ENCODE measurements at places on chromosomes 5 and 9.

- no peak for DNase-seq
Measured at GRCh38 chr5:2608391-2608790, 143.1 kb downstream of the IRX2 start.

DNA sequence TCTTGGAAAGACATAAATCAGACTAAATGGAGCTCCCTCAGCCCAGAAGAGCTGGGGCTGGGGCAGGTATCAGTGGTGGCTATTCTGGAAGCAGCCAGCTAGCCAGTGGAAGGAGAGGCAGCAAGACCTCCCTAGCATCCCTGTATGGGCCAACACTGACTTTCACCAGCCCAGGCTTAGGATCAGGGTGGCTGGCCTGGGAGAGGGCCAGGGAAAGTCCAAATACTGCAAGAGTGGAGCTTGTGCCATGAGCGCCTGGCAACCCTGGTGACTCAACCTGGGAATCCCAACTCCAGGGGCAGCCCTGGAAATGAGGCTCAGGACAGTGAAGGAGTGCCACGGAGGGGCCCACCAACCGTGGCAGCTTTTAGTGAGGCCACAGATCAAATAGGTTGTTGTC lies 7.6 kb upstream of the IRF1 start:
- no peak for DNase-seq

- no peak for DNase-seq
Measured at GRCh38 chr9:89640361-89640760, 35.5 kb downstream of the GADD45G start.

- DNase-seq = no peak
Measured at GRCh38 chr9:18393340-18394130, 80.4 kb upstream of the ADAMTSL1 start.

DNA sequence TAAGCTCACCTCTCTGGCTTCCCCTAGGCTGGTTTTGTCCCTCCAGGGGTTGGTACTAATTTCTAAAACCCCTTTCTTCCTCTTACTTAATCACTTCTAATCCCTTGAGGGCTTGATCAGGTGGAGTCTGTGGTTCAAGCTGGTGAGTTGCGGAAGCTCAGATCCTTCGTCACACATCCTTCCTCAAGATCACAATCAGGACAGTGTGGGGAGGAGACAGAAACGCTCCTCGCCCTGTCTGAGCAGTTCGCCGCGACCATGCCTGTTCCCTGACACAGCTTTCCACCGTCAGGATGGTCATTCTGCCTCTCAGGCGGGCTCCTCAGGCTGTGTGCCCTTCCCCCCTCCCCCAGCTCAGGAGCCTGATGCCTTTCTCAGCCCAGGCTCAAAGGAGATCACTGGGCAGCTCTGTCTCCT lies 24.3 kb downstream of the CPLX2 start:
- no peak for DNase-seq

GRCh38 chr5:109614981-109615380 lies 74.7 kb upstream of the MAN2A1 start:
- DNase-seq = no peak

GRCh38 chr9:71921190-71921814 lies 9.9 kb downstream of the C9orf85 start:
- no peak for DNase-seq

DNA sequence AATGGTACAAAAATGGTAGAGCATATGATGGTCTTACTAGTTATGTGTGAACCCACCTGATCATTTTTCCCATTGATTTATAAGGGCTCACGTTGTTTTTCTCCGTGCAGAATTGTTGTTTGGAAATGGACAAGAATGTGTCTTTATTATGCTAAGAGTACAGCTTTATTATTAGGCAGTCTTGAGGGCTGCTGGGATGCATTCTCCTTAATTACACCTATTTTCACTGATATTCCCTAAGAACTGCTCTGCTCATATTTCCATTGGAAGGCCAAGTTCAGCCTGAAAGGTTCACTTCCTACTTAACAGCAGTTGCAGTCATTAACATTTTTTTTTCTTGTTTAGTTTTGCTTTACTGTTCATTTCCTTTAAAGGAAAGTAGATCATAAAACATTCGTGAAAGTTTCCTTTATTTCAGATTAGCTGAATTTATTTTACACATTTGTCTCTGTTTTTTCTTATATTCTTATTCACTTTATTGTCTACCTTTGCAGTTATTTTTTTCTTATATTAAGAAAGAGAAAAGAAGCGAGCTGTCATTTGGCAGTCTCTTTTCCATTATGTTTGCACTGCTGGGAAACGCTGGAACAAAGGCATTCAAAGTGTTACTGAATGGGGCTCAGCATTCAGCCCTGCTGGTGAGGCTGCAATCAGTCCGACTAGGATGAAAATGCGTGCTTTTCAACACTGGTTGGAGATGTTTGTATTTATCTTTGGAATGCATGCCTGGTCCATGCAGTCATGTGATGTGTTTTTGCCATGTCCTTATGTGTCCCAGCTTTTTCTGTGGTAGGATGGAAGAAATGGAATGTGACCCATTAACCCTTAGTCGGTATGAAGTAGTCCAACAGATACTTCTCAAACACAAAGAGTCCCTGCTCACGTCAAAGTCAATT lies 602.7 kb upstream of the ZNF608 start:
- DNase-seq = no peak

DNA sequence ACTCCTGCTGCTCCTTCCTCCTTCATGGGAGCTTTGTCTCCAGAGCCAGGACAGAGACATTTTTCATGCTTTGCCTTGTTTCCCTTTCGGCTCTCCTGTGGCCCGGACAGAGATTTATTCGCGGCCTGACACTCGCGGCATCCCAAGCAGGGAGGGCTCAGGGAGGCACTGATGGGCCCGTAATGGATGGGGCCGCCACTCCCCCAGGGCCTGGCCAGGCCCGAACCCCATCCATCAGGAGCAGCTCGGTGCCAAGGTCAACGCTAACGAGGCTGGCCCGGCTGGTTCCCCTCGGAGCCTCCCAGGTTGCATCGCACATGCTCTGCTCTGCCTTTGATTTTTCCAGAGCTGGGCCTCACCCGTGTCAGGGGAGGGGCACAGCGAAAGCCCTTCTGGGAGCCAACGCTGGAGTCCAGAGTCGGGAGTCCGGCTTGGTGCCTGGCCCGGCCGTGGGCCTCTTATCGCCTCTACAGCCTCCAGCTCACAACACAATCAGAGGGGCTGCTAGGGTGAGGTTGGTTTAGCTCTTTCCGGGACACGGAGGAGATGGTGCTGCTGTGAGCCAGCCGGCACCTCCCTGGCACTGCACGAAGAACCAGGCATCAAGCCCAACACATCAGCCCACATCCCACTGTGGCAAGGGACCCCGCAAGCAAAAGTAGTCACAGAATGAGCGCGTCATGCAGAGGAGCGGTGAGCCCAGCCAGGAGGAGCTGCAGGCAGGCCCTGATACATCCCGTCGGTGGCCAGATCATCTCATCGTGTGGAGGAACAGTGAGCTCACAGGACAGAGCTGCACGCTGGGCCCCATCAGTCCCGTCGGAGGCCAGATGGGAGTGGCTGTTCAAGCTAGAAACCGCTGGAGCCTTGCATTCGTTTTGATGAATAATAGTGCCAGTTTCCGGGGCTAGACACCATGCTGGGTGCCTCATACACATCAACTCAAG lies 72.2 kb upstream of the BARHL1 start:
- DNase-seq = no peak

DNA sequence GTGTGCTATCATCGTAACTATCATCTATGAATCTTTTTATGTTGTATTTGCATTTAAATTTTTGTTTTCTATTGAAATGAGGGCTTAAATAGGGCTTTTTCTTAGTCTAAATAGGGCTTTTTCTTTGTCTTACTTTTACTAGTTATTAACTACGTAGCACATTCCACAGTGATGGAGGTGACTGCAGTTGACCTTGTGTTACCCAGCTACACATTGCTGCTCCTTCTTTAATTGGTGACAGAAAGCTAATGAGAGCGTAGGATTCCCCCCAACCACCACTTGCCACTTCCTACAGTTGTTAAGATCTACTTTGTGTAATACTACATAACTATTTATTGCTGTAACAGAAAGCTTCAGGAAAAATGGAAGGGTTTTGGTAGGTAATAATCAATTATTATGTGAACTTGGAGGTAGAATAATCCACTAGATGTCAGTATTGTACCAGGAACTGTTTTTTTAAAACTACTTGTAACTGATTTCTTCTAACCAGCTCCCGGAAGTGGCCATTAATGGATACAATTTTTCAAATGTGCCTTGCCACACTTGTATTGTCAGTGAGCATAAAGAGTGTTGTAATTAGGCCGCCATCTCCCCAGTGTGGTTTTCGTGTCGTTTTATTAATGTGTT lies 18.0 kb downstream of the MTRR start:
- no peak for DNase-seq

- no peak for DNase-seq
Measured at GRCh38 chr5:174139623-174140022, 94.1 kb downstream of the NSG2 start.

- DNase-seq = no peak
Measured at GRCh38 chr5:43192558-43193180, 644 bp downstream of the NIM1K start.

DNA sequence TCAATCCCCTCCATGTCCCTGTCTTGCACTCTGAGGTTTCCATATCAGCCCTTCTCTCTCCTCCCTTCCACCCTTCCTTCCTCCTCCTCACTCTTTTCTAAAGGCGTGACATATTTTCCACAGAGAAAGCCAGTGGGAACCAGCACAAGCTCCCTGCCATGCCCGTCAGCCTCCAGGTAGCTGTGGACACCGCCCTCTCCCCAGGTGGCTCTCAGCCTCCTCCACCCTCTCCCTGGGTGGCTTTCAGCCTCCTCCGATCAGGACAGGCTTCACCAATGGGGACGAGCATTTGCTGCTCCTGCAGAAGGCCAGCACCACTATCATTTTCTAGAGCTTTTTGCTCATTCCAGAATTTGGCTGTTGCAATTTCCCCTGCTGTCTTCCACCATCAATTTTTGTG lies 236.6 kb downstream of the GADD45G start:
- no peak for DNase-seq

- DNase-seq = no peak
Measured at GRCh38 chr9:127066060-127066850, 56.2 kb downstream of the ANGPTL2 start.
